Activated CD8-positive, alpha-beta T cell treated with anti-CD3 and anti-CD28 coated beads, Interleukin-2, amount 10 ng/mL, durations not matched to agents 7 days and 5 days (primary cell): ENCODE measurements at places on chromosomes 7 and 10. TPM values are rescaled to one million over a fixed set of nuclear protein-coding genes. Genes with fewer than 3 reads are reported as not detected.

GRCh38 chr10:125008689-125009638, 67.0 kb downstream of the ZRANB1 start:
- no peak overlapping the region for H3K4me3 ChIP-seq
- no peaks in the 10 kb centered on the region for H3K36me3 ChIP-seq
- DNase-seq: no peak
- no peak overlapping the region for H3K27ac ChIP-seq

PTF1A gene
- not detected for total RNA-seq

DNA sequence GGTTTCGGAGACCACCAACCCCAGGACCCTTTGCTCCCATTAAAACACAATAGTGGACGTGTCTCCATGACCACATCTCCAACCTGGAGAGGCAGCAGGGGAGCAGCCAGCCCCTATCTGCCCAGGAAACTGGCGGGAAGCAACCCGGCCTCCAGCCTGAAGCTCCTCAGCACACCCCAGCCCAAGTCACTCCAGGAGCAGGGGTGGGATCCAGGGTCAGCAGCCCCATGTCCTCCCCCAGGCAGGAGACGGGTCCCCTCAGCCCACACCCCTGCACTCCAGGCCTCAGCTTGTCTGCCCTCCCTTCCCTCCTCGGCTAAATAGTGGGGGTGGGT, 601 bp downstream of the ADAM8 start:
- peaks cover 49% of the 10 kb centered on the region for H3K4me1 ChIP-seq
- DNase-seq: no peak
- H3K27ac ChIP-seq: peak overlapping the region; percentile 86
- no peaks in the 10 kb centered on the region for H3K27me3 ChIP-seq
- peak overlapping the region; percentile 87 for H3K4me3 ChIP-seq
- H3K36me3 ChIP-seq: peaks cover 28% of the 10 kb centered on the region

GRCh38 chr7:18396953-18397352, 98.6 kb upstream of the HDAC9 start:
- no peak overlapping the region for H3K27ac ChIP-seq
- H3K36me3 ChIP-seq: no peaks in the 10 kb centered on the region
- peaks cover 2% of the 10 kb centered on the region for H3K27me3 ChIP-seq
- no peaks in the 10 kb centered on the region for H3K4me1 ChIP-seq
- no peak for DNase-seq
- H3K4me3 ChIP-seq: no peak overlapping the region

DNA sequence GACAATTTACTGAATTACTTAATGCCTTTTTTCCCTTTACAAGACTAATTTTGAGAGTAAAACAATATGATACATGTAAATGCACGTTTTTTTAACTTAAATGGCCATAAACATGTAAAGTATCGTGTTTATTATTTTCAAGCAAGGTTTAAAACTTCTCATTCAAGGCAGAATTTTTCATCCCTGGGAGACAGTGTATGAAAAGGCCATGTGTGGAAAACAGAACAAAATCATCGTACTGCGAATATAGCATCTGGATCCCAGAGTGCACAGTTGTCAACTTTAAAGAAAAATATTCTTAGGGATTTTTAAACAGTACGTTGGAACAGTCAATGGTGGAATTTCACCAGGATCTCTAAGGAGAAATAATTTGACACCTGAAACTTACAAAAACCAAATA, 1.1 kb upstream of the RAB11FIP2 start:
- peaks cover 30% of the 10 kb centered on the region for H3K4me1 ChIP-seq
- no peak overlapping the region for H3K27ac ChIP-seq
- peaks cover 14% of the 10 kb centered on the region for H3K27me3 ChIP-seq
- H3K4me3 ChIP-seq: peak overlapping the region; percentile 91

DNA sequence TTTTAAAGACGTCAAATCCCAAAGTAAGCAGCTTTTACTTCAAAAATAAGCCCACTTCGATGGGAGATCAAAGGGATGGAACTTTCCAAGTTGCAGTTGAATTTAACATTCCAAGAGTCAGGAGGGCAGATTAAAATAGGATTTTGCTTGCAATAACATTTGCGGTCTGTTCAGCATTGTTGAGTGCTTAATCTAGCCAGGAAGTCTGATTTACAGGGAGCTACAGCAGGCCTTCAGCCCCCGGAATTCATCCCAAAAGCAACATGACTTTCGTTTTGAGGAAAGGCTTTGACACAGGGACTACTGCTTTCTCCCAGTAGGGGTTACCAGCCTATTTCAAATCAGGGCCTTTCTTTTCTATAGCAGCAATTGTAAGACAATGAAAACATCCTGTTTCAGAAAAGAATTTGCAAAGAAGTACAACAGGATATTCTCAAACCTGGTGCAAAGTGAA, 279.6 kb upstream of the PITRM1 start:
- no peak for DNase-seq
- H3K27me3 ChIP-seq: peaks cover 20% of the 10 kb centered on the region
- H3K4me1 ChIP-seq: peaks cover 29% of the 10 kb centered on the region
- no peak overlapping the region for H3K4me3 ChIP-seq
- H3K36me3 ChIP-seq: no peaks in the 10 kb centered on the region

MSMB gene
- total RNA-seq: not detected

DNA sequence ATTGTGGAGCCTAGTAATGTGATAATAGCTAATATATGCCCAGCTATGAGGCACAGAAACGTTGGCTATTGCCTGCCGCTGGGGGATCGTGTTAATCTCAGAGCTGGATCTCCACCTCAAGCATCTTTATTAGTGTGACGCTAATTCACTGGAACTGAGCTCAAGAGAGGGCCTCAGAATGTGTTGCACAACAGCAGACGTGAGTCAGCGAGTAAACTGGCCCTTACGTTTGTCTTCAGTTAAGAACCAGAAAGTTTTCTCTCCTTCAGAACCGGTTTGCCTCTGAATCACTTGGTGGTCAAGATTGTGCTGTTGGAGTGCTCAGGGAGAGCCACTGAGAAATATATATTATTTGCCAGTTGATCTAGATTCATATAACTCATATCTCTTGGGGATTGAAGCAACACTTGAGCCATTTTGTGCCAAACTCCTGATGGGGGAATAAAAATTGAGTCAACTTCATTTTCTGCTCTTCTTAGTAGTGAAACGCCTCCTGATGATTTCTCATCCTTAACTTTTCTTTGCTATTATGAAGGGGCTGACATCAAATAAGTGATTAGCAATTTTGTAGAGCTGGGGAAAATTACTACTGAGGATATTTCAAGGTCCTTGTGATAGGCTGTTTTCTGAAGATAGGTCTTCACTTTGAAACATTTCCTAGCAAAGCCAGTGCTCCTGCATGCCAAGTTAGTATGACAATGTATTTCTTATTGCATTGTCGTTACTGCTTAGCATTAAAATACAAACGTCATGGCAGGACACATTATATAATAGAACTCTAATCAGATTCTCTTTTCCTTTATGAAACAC, 22.3 kb downstream of the BZW2 start:
- no peaks in the 10 kb centered on the region for H3K27me3 ChIP-seq
- no peak overlapping the region for H3K27ac ChIP-seq
- H3K4me3 ChIP-seq: no peak overlapping the region
- H3K36me3 ChIP-seq: peaks cover 59% of the 10 kb centered on the region
- H3K4me1 ChIP-seq: no peaks in the 10 kb centered on the region

DNA sequence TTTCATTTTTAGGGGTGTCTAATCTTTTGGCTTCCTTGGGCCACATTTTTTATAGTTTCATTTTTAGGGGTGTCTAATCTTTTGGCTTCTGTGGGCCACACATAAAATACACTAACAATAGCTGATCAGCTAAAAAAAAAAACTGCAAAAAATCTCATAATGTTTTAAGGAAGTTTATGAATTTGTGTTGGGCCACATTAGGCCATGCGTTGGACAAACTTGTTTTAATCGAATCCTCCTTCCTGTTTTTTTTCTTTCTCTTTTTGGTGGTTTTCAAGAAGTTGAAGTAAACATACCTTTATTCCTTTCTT, 37.4 kb downstream of the ZNRF2 start:
- H3K27me3 ChIP-seq: no peaks in the 10 kb centered on the region
- peak overlapping the region; percentile 97 for H3K27ac ChIP-seq
- no peak for DNase-seq

DNA sequence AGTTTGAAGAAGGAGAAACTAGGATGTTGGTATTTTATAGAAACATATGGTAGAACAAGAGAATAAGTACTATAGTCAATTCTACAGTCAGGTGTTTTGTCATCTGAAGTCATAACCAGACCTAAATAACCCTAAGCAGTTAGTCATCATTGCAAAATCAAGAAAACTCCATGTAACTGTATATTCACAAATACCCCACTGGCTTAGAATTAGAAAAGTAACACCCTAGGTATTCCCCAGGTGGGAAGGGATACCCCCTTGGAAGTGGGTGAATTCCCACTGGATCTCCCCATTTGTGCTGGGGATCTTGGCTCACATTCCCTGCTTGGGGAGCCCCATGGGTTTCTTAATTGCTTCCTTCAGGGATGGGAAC, 45.9 kb upstream of the ITGB8 start:
- H3K27ac ChIP-seq: no peak overlapping the region
- no peak for DNase-seq
- no peaks in the 10 kb centered on the region for H3K4me1 ChIP-seq
- H3K27me3 ChIP-seq: no peaks in the 10 kb centered on the region
- no peak overlapping the region for H3K4me3 ChIP-seq
- H3K36me3 ChIP-seq: no peaks in the 10 kb centered on the region

FAM221A gene
- 5.4 TPM for total RNA-seq

DNA sequence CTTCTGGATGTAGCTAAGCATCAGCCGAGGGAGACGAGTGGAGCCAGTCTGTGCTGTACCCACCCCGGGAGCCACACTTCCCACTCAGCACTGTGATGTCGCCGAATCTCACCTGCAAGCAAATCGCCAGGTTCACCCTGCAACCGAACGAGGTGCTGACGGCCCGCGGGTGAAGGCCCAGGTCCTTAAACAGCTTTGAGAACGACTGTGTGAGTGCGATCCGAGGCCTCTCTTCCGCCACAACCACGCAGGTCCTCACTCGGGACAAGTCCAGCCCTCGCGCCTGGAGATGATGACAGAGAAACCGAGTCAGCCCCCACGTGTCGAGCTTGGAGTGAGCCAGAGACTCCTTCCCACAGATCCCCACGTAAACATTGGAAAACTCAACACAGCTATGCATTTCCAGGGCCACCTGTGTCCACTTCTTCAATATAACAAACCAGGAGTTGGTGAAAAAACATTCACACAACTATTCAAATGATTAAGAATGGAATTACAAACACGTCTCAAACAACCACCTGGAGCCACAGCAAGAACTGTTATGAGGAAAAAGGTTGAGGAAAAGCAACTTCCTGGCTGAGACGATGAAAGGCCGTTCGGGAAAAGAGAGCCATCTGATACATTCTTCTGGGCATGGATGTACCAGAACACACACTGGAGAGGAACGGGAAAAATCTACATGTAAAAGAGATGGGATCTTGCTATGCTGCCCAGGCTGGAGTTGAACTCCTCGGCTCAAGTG, 191.8 kb downstream of the ZMYND11 start:
- peaks cover 2% of the 10 kb centered on the region for H3K36me3 ChIP-seq
- H3K4me3 ChIP-seq: no peak overlapping the region
- no peak for DNase-seq
- H3K27ac ChIP-seq: no peak overlapping the region
- H3K27me3 ChIP-seq: peaks cover 2% of the 10 kb centered on the region
- H3K4me1 ChIP-seq: peaks cover 30% of the 10 kb centered on the region

- H3K27me3 ChIP-seq: no peaks in the 10 kb centered on the region
- H3K27ac ChIP-seq: no peak overlapping the region
- no peak overlapping the region for H3K4me3 ChIP-seq
- H3K4me1 ChIP-seq: no peaks in the 10 kb centered on the region
These were observed 374.8 kb upstream of the KIAA1217 start for GRCh38 chr10:23834091-23834490.

SYCE1 gene
- 0.21 TPM for total RNA-seq

DNA sequence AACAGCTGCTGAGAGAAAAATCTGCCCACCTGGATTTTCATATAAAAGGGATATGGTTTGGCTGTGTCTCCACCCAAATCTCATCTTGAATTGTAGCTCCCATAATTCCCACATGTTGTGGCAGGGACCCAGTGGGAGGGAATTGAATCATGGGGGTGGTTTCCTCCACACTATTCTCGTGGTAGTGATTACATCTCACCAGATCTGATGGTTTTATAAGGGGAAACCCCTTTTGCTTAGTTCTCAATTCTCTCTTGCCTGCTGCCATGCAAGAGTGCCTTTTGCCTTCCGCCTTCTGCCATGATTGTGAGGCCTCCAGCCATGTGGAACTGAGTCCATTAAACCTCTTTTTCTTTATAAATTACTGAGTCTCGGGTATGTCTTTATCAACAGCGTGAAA, 20.8 kb upstream of the MKI67 start:
- H3K4me1 ChIP-seq: peaks cover 33% of the 10 kb centered on the region
- H3K27ac ChIP-seq: no peak overlapping the region
- H3K27me3 ChIP-seq: no peaks in the 10 kb centered on the region
- no peak overlapping the region for H3K4me3 ChIP-seq

MOGAT3 gene
- total RNA-seq: not detected

CDK5 gene
- total RNA-seq: 20.3 TPM

DNA sequence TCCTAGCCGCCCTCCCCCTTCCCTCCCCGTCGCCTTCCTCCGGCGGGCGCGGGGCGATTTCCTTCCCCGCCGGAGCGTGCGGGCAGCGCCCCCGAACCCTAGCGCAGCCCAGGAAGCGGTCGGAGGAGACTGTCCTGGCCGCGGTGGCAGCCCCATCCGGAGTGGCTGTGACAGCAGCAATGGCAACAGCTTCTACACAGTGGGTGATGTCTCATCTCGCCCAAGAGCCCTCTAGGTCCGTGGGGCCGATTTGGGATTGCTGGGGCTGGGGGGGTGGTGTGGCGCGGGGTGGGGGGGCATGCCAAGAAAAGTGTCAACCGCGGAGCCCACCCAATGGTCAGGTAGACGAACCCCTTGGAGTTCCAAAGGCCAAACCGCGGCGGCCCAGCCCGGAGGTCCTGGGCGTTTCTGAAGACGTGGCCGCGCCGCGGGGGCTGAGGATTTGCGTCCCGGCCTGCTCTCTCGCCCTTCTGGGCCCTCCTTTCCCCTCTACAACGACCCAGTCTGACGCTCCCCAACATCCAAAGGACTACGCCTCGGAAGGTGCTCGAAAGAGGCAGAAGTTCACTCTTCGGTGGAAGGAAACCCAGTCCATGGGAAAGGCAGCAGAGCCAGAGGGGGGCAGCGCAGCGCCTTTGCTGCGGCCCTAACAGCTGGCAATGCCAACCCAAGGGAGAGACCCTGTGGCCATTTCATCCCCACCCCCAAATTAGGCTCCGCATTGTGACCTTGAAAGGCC, 603 bp upstream of the TWIST1 start:
- no peak overlapping the region for H3K27ac ChIP-seq
- H3K27me3 ChIP-seq: peaks cover 49% of the 10 kb centered on the region
- DNase-seq: no peak
- H3K4me1 ChIP-seq: peaks cover 5% of the 10 kb centered on the region
- no peak overlapping the region for H3K4me3 ChIP-seq

DNA sequence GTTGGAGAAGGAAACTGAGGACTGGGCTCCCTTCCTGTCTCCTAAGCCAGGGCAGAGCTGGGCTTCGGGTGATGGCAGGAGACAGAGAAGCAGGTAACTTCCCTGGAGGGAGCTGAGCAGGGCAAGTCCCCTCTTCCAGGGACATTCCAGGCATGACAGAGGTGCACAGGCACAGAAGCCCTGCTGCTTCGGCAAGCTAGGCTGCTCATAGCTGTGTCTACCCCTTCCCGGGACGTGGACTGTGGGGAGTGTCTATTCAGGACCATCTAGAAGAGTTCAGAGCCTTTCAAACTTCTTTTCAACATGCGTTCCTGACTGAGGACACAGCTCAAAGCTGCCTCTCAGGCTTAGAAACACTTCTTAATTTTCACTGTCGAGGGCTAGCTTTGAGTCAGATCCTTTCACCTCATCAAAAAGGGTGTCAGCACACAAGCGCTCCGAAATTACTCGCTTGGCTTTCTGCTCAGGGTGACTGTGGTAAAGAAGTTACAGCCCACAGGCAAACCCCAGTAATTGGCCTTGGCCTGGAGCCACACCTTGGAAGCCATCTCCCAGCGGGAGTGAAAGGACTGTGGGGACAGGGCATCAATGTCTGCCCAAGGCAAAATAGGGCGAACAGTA, 63.7 kb upstream of the STEAP1B start:
- H3K4me3 ChIP-seq: peak overlapping the region; percentile 70
- H3K27me3 ChIP-seq: peaks cover 28% of the 10 kb centered on the region
- H3K4me1 ChIP-seq: peaks cover 59% of the 10 kb centered on the region
